ENCODE measurements at places on chromosomes 7 and 10. TPM values are rescaled to one million over a fixed set of nuclear protein-coding genes. Genes with fewer than 3 reads are reported as not detected.

The RARRES2 gene
- 1.7 TPM for total RNA-seq

The MYL10 gene
- not detected for total RNA-seq

The COBL gene
- not detected for total RNA-seq

The ZEB1 gene
- total RNA-seq = 65.2 TPM

The CADPS2 gene
- 18.3 TPM for total RNA-seq

The BMS1 gene
- 16.1 TPM for total RNA-seq

The AKR1E2 gene
- 18.4 TPM for total RNA-seq

The RET gene
- total RNA-seq = 0.23 TPM

The SLC16A9 gene
- 2.5 TPM for total RNA-seq

The KCP gene
- total RNA-seq = 0.69 TPM

The TUBB8 gene
- not detected for total RNA-seq

The FAM25C gene
- not detected for total RNA-seq

The LRGUK gene
- total RNA-seq = 0.10 TPM

The UCN3 gene
- not detected for total RNA-seq

The TACC2 gene
- total RNA-seq = 8.8 TPM

The WNT8B gene
- not detected for total RNA-seq

The AGR2 gene
- not detected for total RNA-seq

The DRGX gene
- not detected for total RNA-seq

The ERVW-1 gene
- not detected for total RNA-seq

The OR2A5 gene
- total RNA-seq = not detected

The CALML5 gene
- total RNA-seq = not detected

The AOC1 gene
- total RNA-seq = not detected

The NRF1 gene
- 14.6 TPM for total RNA-seq

The ADCY1 gene
- 0.26 TPM for total RNA-seq

The PWWP2B gene
- total RNA-seq = 7.8 TPM

The NEUROG3 gene
- not detected for total RNA-seq

The RASSF4 gene
- 6.2 TPM for total RNA-seq

The ABCB1 gene
- total RNA-seq = 1.5 TPM

The SH2B2 gene
- 3.1 TPM for total RNA-seq

The HTR5A gene
- not detected for total RNA-seq

The CCSER2 gene
- total RNA-seq = 30.2 TPM

The KEL gene
- total RNA-seq = not detected

The ARHGEF35 gene
- total RNA-seq = 1.3 TPM

The CRTAC1 gene
- total RNA-seq = 0.07 TPM

The SEPTIN7 gene
- total RNA-seq = 213 TPM

The PRPS1L1 gene
- not detected for total RNA-seq

The GPR146 gene
- total RNA-seq = 16.4 TPM
